NCI-H1436 treated with DMSO at 0.1 percent for 48 hours (cell line): ENCODE measurements at places on chromosomes 4 and X.

DNA sequence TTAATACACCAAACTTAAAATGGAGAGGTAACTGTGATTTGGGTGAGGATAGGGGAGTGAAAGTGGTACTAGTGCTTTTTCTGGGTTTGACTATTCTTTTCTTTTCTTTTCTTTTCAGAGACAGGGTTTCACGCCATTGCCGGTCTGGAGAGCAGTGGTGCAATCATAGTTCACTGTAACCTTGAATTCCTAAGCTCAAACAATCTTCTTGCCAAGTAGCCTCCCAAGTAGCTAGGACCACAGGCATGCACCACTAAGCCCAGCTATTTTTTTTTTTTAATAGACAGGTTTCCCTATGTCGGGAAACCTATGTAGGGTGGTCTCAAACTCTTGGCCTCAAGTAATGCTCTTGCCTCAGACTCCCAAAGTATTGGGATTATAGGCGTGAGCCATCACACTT lies 3.0 kb upstream of the ARMCX4 start:
- DNase-seq, result no peak

GRCh38 chrX:152028579-152028978 lies 54.1 kb upstream of the GABRE start:
- no peak for DNase-seq

- no peak for DNase-seq
Observed at GRCh38 chr4:94375364-94375763, 32.7 kb upstream of the HPGDS start.

DNA sequence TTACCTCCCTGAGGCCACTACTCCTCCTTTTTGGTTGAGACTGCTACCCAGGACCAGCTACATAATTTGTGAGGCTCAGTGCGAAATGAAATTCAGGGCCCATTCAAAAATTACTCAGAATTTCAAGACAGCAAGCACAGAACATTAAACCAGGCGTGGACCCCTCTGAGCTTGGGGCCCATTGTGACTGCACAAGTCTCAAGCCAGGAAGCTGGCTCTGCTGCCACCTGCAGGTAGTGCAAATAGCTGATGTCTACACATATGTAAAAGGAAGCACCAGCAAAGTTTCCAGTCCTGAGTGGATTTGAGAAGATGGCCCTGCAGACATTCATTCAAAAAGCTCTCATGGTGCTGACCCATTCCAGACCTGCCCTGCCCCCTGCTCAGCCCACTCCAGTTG lies 213.4 kb upstream of the LNX1 start:
- DNase-seq, result no peak

- DNase-seq, result no peak
Observed at GRCh38 chr4:26936284-26937065, 75.8 kb downstream of the STIM2 start.

GRCh38 chr4:93659629-93660028 lies 168.9 kb upstream of the ATOH1 start:
- no peak for DNase-seq

DNA sequence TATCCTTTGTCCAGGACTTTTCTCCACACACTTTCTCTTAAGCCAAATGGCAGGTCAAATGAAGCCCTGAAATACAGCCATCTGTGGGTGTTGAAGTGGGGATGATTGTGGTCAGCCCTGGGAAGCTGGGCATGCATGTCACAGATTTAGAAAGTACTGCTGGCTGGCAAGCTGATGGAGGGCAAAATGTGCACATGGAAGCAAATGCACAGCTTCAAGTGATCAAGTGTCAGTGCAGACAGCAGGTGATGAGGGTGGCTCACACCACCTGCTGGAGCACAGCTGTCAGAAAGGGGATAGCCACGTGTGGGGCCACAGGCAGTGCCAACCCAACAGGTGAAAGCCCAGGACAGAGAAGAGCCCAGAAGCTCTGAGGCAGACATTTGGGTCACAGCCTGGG lies 40.3 kb upstream of the ATXN3L start:
- DNase-seq, result no peak

DNA sequence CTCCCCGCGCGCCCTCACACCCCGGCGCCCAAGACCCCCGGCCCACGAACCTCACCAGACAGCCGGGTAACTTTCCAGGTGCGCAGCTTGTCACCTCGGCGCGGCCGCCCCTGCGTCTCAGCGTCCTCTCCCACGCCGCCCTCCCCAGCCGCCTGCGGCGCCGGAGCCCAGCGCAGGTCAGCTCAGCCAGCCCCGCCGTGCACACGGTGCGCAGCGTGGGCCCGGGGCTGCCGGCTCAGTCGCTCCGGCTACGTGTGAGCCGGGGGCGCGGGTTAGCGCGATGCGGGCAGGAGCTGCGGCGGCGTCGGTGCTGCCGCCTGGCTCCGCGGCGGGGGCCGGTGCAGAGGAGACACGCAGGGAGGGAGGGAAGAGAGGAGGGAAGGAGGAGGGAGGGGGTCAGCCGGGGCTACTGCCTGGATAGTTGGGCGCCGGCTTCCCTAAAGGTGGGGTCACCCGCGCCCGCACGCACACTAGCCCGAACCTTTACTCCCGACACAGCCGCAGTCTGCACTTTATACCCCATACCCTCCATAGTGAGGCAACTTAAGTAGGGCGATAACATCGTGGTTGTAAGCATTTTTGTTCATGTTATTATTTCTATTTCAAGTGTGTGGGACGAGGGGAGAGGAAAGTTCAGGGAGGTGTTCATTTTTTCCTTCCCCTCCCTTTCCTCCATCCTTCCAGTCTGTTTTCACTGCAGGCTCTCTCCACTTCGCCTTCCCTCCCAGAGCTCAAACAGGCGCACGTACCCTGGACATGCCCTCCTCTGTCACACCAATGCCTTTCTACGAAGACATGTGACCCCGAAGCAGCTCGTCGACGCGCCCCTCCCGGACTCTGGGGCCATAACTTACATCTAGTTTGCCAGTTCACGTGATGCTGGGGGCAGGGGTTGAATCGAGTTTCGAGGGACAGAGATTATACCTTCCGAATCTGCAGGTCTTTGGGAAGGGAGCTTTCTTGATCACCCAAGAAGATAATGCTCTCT lies at the start of gene PRKG2:
TSS of gene PRKG2 (minus strand) at position 342 of the 988 bp plus-strand sequence. CDS start 10,175 bp downstream, outside the sequence.
- DNase-seq, result no peak

- peak; percentile 22 for DNase-seq
Observed at GRCh38 chr4:5878359-5878758, 14.5 kb downstream of the CRMP1 start.

DNA sequence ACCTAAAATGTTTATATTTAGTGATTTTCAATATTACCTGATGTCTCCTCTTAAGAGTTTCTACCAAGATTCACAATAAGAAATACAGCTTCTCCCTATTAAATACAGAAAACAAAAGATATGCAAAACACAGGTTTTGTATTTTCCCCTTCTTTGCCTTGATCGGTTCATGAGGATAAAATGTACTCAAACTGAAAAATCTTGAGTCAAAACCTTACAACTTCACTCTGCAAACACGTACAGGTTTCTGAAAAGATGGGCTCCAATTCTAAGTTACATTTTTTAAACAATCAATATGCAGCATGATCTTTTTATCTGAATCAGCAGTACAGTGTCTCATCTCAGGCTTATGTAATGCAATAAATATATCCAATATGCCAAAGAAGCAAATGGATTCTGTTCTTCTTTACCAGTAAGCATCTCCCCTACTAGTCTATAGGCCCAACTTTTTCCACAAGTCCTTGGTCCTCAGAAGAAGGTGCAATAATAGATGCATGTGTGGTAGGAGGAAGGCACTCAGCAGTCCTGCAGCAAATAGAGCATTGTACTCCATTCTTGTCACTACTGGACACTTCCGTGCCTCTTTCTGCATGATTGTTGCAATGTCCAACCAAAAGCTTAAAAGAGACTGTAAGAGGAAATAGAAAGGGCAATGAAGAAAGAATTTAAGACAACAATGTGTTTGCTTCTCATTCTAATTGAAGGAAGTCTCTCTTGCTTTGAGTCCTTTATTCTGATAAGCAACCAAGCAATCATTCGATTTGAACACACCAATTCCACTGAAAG lies 3.2 kb downstream of the MAPK10 start:
- DNase-seq, result no peak

DNA sequence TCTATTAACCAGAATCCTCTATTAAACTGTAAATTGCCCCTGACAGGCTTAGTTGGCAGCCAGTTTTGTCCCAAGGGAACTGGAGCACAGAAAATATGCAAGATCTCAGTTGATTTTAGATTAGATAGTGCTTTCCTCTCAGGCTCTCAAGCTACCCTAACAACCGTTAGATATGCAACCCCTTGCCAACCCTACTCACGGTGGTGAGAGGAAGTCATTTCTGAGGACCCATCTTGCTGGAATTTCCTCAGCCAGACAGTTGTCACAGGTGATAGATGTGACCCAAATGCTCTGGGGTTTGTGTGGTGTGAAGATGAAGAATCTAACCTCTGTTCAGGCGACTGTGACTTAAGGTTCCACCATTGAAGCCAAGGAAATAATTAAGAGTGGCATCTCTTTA lies 447.1 kb downstream of the MID1IP1 start:
- no peak for DNase-seq

- no peak for DNase-seq
Observed at GRCh38 chr4:156228676-156229075, 275.0 kb upstream of the CTSO start.

DNA sequence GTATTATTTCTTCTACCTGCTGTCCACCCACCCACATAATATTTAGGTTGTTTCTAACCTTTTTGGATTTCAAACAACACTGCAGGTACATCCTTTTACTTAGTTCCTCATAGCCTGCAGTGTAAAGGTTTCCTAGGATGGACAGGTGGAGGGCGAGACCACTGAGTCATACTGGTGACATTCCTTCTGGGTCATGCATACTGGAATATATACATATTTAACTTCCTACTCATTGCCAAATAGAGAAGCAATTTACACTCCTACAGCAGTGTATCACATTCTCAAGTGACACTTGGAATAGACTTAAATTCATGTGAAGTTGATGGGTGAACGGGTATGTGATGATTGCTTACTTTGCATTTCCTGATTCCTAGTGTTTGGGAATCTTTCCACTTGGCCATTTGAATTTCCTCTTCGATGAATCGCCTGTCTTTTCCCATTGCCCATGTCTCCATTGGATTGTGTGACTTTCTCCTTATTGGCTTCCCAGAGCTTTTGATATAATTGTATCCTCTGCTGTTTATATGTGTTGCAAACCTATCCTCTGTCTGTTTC lies 8.2 kb upstream of the PPP2R2C start:
- DNase-seq, result no peak

DNA sequence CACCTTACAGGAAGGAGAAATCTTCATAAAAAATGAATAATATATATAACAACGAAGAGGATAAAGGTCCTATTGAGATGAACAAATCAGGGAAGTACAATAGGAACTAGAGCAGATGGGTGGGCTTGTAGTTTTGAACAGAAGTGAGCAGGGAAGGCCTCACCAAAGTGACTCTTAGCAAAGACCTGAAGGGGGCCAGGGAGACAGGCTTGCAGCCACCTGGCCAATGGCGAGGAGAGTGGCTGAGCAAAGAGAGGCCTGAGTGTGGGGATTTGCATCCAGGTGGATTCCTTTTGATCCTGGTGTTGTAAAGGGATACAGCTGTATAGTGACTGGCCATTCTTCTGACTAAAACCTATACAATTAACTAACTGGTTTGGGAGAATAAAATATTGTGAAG lies 354.1 kb downstream of the CAMK2D start:
- DNase-seq, result peak; percentile 35

GRCh38 chrX:40852586-40852985 lies 117.2 kb upstream of the MED14 start:
- DNase-seq, result no peak

DNA sequence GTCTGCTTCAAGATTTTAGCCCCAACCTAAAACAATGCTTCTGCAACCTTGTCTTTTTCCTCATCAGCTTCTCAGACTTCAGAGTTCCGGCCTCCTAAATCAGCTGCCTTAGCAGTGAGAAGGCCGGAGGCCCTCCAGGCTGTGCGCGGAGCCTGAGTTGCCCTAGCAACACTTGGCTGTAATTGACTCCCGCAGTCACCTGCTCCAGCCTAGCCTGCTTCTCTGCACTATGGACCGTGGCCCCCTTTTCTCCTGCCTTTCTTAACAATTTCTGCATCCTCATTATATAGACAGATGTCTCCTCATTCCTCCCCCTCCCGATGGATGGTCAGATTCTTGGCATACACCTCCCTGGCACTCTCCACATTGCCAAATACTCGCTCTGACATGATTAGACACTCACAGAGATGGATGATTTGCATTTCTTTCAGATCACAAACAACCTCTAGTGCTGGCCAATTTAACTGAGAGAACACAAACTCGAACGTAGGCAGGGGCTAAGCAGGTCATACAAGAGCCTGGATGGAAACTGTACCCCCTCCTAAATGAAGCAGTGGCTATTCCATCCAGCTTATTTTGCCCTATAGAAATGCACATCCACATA lies 9.5 kb upstream of the HUWE1 start:
- DNase-seq, result peak; percentile 52

DNA sequence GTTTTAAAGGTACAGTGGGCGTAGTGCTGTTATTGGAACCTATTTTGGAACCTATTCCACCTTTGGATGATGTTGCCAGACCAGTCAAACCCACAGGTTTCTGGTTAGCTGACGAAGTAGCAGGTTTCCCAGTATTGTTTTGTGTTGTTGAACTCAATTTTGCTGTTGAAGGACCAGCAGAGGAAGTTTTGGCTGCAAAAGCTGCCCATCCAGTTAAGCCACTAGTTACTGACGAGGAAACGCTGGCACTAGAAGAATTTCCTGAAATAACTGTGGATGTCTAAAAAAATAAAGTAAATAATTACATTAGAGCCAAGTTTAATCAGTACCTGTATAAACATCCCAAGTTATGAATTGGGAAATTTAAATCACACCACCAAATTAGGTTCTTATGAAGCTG lies 25.5 kb downstream of the INTS12 start:
- no peak for DNase-seq

GRCh38 chr4:65960751-65961150 lies 290.5 kb upstream of the EPHA5 start:
- no peak for DNase-seq

DNA sequence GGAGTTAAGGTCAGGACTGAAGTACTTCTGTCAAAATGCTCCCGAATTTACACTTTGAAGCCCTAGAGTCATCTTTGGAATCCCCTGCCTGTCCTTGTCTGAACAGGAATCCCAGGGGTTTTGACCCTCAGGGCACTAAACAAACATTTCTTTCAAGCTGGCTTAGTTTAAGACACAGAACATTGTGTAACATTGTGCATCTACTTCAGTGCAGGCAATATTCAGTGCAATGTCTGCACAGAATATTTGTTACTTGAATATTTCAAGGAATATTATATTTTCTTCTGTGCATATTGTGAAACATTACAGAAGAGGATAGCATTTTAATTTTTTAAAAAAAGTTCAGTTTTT lies 763.4 kb downstream of the PCDH18 start:
- no peak for DNase-seq

GRCh38 chr4:128310266-128310697 lies 22.7 kb upstream of the PGRMC2 start:
- DNase-seq, result no peak

DNA sequence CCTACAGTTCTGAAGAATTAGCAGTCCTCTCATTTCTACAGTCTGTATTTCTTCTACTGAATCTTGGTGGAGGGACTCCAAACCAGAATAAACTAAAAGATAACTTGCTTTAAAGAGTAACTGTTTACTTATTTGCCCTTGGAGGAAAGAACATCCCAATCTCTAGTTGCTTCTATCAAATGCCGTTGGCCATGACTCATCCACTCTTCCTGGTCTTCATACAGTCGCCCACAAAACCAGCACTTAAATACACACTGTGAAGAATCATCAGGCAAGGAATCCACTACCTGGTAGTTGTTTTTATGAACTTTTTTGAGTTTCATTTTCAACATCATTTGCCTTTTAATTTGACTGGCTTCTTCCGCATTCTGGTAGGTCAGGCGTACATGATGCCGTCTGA lies 14.2 kb downstream of the ZNF518B start:
- no peak for DNase-seq
